ENCODE measurements at places on chromosomes 11 and 22. TPM values are rescaled to one million over a fixed set of nuclear protein-coding genes. Genes with fewer than 3 reads are reported as not detected.

- no peak for DNase-seq
Measured at GRCh38 chr11:92300876-92301275, 76.3 kb downstream of the FAT3 start.

DNA sequence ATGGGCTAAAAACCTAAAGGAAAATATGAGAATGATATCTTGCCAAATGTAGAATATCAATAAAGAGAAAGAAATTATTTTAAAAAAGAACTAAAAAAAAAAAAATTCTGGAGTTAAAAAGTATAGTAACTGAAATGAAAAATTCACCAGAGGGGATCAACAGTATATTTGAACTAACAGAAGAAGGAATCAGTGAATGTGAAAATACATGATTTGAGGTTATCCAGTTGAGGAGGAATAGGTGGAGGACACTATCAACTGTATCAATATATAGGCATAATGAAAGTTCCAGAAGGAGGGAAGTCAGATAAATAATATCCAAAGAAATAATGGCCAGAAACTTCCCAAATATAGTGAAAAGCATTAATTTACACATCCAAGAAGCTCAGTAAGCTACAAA, 16.1 kb upstream of the HORMAD2 start:
- DNase-seq, result no peak

DNA sequence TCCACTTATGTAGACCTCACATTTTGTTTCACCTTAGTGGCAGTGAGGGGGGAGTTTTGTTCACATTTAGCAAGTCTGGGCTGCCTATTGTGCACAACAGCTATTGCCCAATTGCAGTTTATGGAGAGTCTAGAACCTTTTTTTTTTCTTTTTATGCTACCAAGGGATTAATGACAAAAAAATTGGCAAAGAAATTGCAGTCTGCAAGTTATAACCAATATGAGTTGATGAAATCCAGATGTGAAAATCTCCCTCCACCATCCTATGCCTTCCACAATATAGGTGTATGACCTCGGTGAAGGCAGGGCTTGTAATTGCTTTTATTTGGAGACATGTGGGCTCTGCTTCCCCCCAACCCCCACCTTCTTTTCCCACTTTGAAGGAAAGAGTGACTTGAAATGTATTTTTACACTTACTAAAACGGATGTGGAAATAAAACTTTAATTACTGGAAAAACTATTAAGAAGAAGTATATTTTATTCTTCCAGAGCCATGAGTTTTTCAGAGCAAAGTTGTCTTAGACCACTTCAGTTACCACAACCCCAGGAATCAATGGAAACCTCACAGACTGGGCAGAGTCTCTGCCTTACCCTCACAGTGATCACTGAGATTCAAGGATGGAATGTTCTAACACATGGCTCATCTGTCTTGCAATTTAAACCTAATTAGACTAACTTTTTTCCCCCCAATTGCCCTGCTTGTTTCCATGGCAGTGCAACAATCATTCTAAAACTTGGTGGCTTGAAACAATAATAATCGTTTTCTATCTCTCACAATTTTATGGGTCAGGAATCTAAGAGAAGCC, 120.8 kb upstream of the SLC5A12 start:
- DNase-seq, result no peak

KCNE3 gene
- polyA plus RNA-seq, result 0.54 TPM

CYP2D6 gene
- not detected for polyA plus RNA-seq

MUC5B gene
- polyA plus RNA-seq, result not detected
